Breast epithelium (tissue), 4 donors: ENCODE measurements at places on chromosomes 2 and 18. TPM values are rescaled to one million over a fixed set of nuclear protein-coding genes. Genes with fewer than 3 reads are reported as not detected.

DNA sequence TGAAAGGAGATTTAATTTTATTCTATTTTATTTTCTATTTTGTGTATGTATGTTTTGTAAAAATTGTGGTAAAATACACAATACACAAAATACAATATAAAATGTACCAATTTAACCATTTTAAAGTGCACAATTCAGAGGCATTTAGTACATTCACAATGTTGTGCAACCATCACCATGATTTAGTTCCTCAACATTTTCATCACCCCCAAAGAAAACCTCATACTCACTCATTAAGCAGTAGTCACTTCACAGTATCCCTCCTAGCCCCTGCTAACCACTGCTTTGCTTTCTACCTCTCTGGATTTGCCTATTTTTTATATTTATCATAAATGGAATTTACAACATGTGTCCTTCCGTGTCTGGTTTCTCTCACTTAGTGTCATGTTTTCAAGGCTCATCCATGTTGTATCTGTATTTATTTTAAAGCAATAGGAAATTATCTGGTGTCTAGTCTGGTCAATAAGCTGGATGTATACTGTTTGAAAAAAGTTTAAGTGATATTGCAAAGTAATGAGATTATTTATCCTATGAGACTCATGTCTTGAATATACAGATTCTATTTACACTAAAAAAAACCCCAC lies 77.9 kb upstream of the GLS start:
- no peak overlapping the region for H3K27ac ChIP-seq
- H3K27me3 ChIP-seq: no peaks in the 10 kb centered on the region
- no peaks in the 10 kb centered on the region for H3K4me1 ChIP-seq
- no peak for DNase-seq
- no peak overlapping the region for H3K4me3 ChIP-seq

DNA sequence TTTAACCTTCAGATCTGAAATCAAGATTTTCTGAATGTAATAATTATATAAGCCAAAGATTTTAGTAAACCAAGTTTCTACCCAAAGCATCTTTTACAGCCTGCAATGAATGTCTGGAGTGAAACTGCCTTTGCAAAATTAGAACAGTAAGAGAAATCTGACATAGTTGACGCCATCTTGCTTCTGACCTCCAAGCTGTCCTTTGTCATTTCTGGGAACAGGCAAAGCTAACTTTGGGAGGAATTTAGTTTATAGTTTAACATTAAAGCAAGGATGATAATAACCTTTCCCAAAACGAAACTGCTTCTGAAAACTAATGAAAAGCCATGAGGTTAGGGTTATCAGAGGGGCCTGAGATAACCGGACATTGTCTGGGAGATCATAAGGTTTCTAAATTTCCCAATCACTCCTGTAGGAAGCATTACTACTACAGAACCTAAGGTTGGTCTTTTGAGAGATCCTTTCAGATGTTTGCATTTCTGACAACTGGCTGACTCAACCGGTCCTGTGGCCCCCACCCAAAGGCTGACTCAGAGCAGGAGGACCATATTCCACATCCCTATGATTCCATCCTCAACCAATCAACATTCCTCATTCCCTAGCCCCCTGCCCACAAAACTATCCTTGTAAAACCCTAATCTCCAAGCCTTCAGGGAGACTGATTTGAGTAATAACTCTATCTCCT lies 124.5 kb downstream of the TMEM131 start:
- no peak for DNase-seq
- H3K36me3 ChIP-seq: no peaks in the 10 kb centered on the region
- H3K4me1 ChIP-seq: no peaks in the 10 kb centered on the region

DNA sequence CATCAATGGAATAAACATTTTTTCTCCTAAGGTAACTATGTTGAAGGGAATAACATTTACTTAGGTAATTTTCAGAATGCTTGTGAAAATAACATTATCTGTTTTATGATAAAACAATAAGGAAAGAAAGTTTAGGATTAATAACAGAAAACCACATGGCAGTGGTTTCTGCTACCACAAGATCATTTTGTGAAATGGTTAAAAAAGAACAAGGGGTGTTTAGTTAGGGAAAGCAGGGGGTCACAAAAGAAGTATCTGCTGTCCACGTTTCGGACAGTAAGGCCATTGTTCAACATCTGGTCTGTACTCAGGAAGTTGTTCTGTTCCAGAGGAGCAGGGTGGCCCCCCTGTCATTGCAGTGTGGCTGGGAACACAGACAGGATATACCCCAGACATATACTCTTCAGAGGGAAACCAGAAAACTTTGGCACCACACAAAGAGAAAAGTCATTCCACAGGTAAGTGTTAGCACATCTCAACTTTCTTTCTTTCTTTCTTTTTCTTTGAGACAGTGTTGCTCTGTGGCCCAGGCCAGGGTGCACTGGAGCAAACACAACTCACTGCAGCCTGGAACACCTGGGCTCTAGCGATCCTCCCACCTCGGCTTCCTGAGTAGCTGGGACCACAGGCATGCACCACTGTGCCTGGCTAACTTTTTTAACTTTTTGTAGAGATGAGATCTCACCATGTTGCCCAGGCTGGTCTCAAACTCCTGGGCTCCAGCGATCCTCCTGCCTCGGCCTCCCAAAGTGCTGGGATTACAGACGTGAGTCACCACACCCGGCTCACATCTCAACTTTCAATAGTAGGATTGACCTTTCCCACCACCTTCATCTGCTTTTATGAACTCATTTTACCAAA lies 14.8 kb upstream of the ARL5A start:
- H3K36me3 ChIP-seq: no peaks in the 10 kb centered on the region
- no peaks in the 10 kb centered on the region for H3K4me1 ChIP-seq
- DNase-seq: no peak
- no peak overlapping the region for H3K27ac ChIP-seq
- no peaks in the 10 kb centered on the region for H3K27me3 ChIP-seq

DNA sequence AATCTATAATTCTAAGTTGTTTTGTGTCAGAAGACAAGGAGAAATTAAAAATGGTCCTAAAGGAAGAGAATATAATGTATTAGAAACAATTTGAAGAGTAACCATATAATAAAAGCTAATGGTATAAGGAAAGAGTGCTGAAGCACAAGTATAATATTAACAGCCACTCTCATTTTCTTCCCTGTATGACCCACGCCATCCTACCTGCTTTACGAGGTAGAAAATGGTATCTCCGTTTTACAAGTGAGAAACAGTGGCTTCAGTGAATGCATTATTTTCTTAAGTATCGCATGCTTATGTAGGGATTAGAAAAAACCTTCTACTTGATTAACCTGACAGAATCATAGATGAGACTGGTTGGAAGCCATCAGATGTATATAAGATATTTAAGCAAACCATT lies 266.2 kb downstream of the CCDC102B start:
- no peak overlapping the region for H3K4me3 ChIP-seq
- H3K36me3 ChIP-seq: no peaks in the 10 kb centered on the region
- no peak overlapping the region for H3K27ac ChIP-seq
- DNase-seq: no peak
- no peaks in the 10 kb centered on the region for H3K4me1 ChIP-seq
- no peaks in the 10 kb centered on the region for H3K27me3 ChIP-seq

- no peak for DNase-seq
- no peaks in the 10 kb centered on the region for H3K27me3 ChIP-seq
- H3K36me3 ChIP-seq: no peaks in the 10 kb centered on the region
- no peaks in the 10 kb centered on the region for H3K4me1 ChIP-seq
- no peak overlapping the region for H3K27ac ChIP-seq
Observed at GRCh38 chr2:170300993-170301392, 123.0 kb downstream of the MYO3B start.

DNA sequence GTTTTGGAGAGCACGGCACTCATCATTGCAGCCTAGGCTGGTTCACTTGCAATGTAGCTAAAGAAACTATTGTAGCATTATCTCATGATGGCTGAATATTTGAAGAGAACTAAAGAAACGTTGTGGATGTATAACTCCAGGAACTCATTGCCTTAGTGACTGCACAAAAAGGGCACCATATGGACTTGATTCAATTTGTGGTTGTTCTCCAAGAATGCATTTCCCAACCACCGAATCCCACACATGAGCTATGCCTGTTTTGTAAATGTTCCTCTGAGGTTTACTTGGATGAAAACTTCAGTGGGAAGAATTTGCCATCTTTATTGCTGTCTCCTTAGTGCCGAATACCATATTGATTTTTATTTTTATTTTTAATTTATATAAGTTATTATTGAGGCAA lies 43.5 kb downstream of the DOK6 start:
- H3K27me3 ChIP-seq: no peaks in the 10 kb centered on the region
- H3K4me1 ChIP-seq: no peaks in the 10 kb centered on the region
- DNase-seq: no peak
- H3K36me3 ChIP-seq: no peaks in the 10 kb centered on the region
- no peak overlapping the region for H3K27ac ChIP-seq
- H3K4me3 ChIP-seq: no peak overlapping the region

- peaks cover 17% of the 10 kb centered on the region for H3K27me3 ChIP-seq
- no peak overlapping the region for H3K27ac ChIP-seq
- peak overlapping the region; percentile 67 for H3K4me3 ChIP-seq
Observed at GRCh38 chr2:131034122-131035051, 58.9 kb downstream of the FAM168B start.

DNA sequence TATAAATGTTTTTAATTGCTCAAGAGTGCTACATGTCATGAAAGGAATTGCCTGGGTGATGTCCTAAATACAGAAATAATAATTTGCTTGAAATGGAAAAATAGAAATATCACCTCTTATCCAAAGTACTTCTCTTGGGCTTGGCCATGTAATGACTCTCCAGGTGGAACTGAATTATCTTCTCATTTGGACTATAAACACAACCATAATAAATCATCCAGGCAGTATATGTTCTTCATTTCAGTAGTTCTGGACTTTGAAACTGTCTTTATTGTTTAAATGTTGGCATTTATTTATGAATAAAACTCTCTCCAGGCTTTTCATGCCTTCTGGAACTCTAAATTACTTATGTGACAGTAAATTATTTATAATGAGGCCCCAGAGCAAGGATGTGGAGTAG lies 40.5 kb downstream of the OXER1 start:
- no peaks in the 10 kb centered on the region for H3K27me3 ChIP-seq
- H3K4me3 ChIP-seq: no peak overlapping the region
- H3K27ac ChIP-seq: no peak overlapping the region
- no peak for DNase-seq
- H3K36me3 ChIP-seq: no peaks in the 10 kb centered on the region
- no peaks in the 10 kb centered on the region for H3K4me1 ChIP-seq

DNA sequence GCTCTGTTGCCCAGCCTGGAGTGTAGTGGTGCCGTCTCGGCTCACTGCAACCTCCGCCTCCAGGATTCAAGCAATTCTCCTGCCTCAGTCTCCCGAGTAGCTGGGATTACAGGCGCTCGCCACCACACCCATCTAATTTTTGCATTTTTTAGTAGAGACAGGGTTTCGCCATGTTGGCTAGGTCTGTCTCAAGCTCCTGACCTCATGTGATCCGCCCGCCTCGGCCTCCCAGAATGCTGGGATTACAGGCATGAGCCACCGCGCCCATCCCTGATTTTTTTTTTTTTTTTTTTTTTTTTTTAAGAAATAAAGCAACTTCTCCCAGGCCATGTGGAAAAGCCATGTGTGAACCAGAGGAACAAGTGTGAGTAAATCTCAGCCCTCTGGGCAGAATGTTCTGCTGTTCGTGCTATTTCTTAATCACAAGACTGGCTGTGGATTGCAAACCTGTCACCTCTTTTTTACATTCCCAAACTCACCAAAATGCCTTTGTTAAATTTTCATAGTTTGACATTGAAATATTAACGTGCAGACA lies 6.4 kb upstream of the SH3BP4 start:
- H3K27ac ChIP-seq: no peak overlapping the region
- no peaks in the 10 kb centered on the region for H3K36me3 ChIP-seq
- H3K27me3 ChIP-seq: no peaks in the 10 kb centered on the region
- DNase-seq: no peak

GRCh38 chr2:148674063-148675020 lies 29.8 kb downstream of the EPC2 start:
- no peak overlapping the region for H3K4me3 ChIP-seq
- no peaks in the 10 kb centered on the region for H3K27me3 ChIP-seq
- no peak overlapping the region for H3K27ac ChIP-seq
- H3K4me1 ChIP-seq: no peaks in the 10 kb centered on the region
- DNase-seq: no peak

GRCh38 chr2:158598862-158599517 lies 142.2 kb downstream of the PKP4 start:
- DNase-seq: no peak
- no peak overlapping the region for H3K4me3 ChIP-seq
- H3K36me3 ChIP-seq: no peaks in the 10 kb centered on the region
- H3K27ac ChIP-seq: peak overlapping the region; percentile 22

ZNF396 gene
- 7.8 TPM for total RNA-seq

MEP1B gene
- 0.15 TPM for total RNA-seq

ACMSD gene
- not detected for total RNA-seq

FBXO48 gene
- total RNA-seq: 0.98 TPM

SKOR2 gene
- total RNA-seq: not detected
